AG08395 (cell line): ENCODE measurements at places on chromosomes 2 and 18.

DNA sequence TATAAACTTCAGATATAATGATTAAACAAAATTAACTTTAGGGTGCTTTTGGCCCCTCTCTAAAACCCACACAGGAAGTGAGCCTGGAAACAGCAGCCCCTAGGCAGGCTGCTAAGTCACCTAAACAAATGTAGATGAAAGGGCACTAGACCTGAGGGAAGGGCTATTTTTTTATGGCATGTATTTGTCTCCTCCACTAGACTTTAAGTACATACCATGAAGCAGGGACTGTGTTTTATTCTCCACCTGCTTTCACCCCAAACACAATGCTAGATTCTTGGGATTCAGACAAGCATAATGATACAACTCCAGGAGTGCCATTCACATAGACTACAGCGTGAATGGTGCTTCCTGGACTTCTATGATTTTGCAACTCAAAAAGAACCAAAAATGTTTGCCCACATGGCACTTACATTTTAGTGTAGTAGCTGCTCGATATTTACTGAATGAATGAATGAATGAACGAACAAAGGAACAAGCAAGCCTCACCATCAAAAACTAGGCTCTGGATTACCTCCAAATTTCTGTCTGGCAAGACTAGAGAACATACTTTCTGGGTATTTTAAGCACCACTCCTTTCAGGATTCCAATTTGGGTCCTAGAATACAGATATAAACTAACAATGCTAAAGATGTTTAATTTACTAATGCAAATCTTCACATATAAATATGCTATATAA lies 10.1 kb downstream of the ATAD2B start:
- no peak for DNase-seq

GRCh38 chr2:48274040-48274439 lies 255.9 kb upstream of the STON1 start:
- no peak for DNase-seq

DNA sequence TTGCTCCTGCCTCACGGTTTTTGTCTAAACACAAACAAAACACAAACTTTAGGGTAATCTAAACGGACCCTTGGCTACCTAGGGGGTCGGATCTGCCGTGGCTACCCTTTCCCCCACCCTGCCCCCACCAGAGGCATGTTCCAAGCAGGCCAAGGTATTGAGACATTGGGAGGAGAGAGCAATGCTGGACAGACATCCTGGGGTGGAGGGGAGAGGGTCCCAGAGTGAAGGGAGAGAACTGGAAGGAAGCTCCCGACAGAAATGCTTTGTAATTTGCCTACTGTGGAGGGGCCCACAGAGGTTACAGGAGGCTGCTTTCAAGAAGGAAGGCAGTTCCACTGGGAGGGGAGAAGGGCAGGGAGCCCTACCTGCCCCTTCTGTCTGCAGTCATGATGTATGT lies 13.9 kb upstream of the MAT2A start:
- no peak for DNase-seq

GRCh38 chr2:3981446-3981987 lies 278.1 kb downstream of the DCDC2C start:
- no peak for DNase-seq

- DNase-seq: no peak
These were observed 44.2 kb downstream of the SFXN5 start for GRCh38 chr2:73027340-73027739.
